H4 (cell line): ENCODE measurements at places on chromosomes 6 and 20. TPM values are rescaled to one million over a fixed set of nuclear protein-coding genes. Genes with fewer than 3 reads are reported as not detected.

- no peak for DNase-seq
Observed at GRCh38 chr6:78883651-78884050, 16.3 kb downstream of the IRAK1BP1 start.

- DNase-seq: no peak
Observed at GRCh38 chr6:117907601-117908245, 659 bp downstream of the SLC35F1 start.

DNA sequence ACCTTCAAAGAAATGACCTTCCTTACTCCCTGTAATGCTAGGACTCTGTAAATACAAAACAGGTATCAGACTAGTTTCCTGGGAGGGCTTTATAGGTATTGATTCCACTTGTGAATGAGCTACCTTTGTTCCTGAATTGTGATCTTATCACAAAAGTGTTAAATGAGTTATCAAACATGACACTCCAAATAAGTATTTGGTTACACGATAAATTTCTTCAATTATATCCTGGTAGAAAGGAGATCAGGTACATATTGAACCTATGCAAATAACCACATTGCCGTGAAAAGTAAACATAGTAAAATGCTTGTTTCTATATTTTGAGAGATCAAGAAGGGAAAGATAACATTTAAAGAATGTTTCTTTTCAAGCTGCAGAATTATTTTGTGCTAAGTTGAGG lies 285.3 kb downstream of the HIVEP2 start:
- DNase-seq: no peak

- DNase-seq: no peak
Observed at GRCh38 chr6:36121787-36122494, 8.4 kb upstream of the MAPK13 start.

TFAP2C gene
- 6.2 and 7.2 TPM in 2 replicates for total RNA-seq
